IPS-NIHi11 (cell line): ENCODE measurements at places on chromosomes 11 and 22.

GRCh38 chr11:16926883-16927626 is 87.2 kb downstream of the PLEKHA7 start:
- DNase-seq = no peak

DNA sequence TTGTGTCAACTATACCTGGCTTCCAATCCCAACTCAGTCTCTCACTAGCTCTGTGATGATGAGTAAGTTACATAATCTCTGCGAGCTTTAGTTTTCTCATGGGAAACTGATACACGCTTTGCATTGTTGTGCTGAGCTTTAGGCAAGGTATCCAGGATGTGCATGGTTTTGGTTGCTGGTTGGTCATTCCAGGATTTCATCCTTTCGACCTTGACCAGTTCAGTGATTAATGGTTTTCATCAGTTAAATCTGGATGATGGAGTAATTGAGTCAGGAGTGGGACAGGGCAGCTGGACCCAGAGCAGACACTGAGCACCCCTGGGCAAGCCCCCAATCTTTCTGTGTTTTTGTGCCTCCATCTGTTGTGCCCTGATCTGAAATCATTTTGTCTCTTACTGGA is 417.3 kb upstream of the CADM1 start:
- no peak for DNase-seq

- DNase-seq = no peak
Measured at GRCh38 chr11:41713030-41713429, 253.6 kb upstream of the LRRC4C start.

DNA sequence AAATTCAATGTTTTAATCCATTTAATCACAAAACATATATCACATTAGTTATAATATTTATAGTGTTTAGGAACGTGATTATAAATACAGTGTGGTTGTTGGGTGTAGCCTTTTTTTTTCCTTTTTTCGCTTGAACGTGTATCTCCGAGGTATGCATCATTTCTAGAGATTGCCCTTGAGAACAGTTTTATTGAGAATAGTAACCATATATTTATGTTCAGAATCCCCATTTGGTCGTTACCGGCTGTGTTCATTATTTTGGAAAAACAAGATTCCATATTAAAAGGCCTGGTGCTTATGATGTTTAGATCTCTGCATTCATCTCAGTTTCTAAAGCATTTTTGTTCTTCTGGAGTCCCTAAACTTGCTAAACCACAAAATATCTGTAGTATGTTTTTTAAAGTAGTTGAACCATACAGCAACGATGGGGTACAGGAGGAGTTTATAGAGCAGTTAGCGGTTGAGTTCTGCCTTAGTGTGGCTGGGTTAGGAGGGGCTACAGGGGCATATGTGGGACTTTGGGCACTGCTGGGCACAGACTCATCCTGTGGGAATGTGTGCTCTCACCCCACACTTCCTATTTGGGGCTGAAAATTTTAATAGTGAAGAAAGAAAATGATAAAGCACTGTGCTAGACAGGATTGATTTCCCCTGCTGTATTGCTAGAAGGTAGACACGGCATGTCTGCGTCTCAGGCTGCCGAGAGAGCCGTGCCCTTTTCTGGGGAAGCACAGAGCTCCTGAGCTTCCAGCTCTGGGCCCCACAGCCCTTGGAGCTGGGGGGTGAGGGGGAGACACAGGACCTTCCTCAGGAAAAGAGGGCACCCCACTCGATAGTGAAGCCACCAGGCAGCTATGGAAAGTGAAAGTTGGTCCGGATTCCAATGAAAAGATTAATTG is 81.5 kb upstream of the PPARA start:
- no peak for DNase-seq

- DNase-seq = no peak
Measured at GRCh38 chr11:45834298-45834756, 12.9 kb upstream of the CRY2 start.

- peak; percentile 91 for DNase-seq
Measured at GRCh38 chr22:29030618-29031226, 30.9 kb downstream of the C22orf31 start.

DNA sequence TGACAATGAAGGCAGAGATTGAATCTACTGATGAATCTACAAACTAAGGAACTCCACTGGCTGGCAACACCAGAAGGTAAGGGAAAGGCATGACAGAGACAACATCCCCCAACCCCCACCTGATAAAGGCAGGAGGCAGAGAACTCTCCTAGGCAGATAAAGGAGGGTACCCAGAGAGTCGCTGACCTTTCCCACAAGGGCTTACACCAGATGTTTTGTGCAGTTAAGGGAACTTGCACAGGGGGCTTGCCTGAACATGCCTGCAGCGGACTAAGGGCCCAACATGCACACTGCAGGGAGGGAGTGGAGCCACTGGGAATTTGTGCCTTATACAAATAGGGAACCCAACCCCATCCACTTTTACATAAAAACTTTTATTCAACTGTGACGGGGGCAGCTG is 1996.9 kb upstream of the RAG2 start:
- DNase-seq = no peak

DNA sequence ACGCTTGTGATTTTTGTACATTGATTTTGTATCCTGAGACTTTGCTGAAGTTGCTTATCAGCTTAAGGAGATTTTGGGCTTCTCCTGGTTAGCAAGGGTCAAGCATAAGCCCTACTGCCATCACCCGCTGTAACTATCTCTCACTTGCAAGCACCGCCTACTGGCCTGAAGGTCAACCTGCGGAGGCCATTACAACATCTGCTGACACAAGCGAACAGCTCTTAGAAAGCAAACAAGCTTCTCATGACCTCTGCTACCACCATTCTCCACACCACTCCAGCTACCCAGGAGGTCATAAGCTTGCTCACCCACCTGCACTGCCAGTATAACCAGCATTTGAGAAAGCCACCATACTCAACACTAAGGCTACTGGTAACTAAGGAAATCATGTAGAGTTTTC is 288.4 kb upstream of the KIRREL3 start:
- DNase-seq = no peak

GRCh38 chr11:36385121-36385970 is 89.3 kb downstream of the PRR5L start:
- DNase-seq = no peak

GRCh38 chr11:122229481-122230384 is 113.7 kb upstream of the BLID start:
- peak; percentile 63 for DNase-seq

- DNase-seq = peak; percentile 18
Measured at GRCh38 chr11:1157645-1158591, at the start of gene MUC5AC. Gene MUC5AC (plus strand): TSS chr11:1157953. CDS start chr11:1158000, 47 bp downstream.

DNA sequence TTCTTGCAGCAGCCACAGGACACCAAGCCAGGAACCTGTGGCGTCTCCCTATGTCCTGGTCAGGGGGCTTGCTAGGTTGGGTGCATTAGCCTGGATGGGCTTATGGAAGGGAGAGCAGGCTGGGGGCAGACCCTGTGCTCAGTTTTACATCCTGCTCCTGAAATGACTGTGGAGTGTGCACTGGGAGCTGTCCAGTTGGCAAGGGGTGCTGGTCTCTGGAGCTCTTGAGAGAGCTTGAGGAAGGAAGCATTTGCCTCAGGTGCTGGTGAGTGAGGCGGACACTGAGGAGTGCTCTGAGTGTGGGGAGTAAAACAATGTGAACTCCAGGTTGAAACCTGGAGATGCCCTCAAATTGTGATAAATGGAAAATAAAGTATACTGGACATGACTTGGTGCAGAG is 3.4 kb downstream of the SCGB1D4 start:
- peak; percentile 64 for DNase-seq

- no peak for DNase-seq
Measured at GRCh38 chr22:42116848-42117424, 13.7 kb downstream of the CYP2D6 start.

GRCh38 chr11:47253660-47254059 is 4.1 kb upstream of the NR1H3 start:
- DNase-seq = no peak

- no peak for DNase-seq
Measured at GRCh38 chr22:23749841-23750301, 1.0 kb downstream of the ZNF70 start.

GRCh38 chr11:71311176-71311925 is 59.0 kb upstream of the SHANK2 start:
- DNase-seq = no peak

DNA sequence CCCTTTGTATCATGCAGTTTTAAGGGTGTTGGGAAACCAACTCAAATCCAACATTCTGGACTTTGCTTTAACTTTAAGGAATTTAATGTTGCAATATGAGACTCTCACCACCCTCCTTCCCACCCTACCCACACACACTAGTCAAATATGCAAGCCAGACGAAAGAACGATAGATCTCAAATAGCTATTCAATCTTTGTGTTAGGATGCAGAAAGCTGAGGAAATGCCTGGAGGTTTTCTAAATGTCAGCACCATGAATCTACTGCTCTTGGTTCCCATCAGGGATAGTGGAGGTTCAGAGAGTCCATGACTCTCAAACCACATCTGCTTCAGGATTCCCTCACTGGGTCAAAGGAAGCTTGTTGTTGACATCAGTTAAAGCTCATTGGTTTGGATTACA is 33.7 kb downstream of the EXPH5 start:
- no peak for DNase-seq
